ENCODE measurements at places on chromosomes 3 and 15. TPM values are rescaled to one million over a fixed set of nuclear protein-coding genes. Genes with fewer than 3 reads are reported as not detected.

The PP2D1 gene
- not detected for total RNA-seq

The PRR20G gene
- total RNA-seq: not detected

The C15orf62 gene
- total RNA-seq: 0.19 TPM

The MFGE8 gene
- total RNA-seq: 276 TPM

Data from astrocyte (in vitro differentiated cells and primary cell).